ENCODE measurements at places on chromosomes 6 and 20. TPM values are rescaled to one million over a fixed set of nuclear protein-coding genes. Genes with fewer than 3 reads are reported as not detected.

DNA sequence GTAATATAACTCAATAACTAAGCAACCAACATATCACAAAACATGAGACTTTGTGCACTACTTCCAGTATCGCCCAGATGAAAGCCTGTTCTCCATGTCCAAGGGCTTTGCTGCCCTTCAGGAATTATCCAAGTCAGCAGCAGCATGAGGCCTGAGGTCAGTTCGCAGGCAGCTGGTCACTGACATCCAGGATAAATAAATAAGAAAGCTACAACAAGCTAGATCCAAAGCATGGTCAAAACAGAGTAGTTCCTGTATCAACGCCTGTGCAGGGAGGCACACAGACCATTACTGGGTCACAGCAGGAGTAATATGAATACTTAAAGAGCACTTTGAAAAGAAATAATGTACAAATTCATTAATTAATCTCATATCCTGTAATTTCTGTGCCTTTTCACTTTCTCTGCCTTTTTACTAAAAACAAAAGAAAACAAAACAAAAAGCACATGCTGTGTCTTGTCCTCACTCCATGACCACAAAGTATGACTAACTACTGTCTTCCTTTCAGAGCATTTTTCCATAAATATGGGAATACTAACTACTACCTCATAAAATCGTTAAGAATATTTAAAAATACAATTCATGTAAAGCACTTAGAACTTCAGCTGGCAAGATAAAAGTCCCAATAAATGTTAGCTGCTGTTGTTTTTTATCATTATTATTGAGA, 374.9 kb upstream of the IRAK1BP1 start:
- DNase-seq = no peak

DNA sequence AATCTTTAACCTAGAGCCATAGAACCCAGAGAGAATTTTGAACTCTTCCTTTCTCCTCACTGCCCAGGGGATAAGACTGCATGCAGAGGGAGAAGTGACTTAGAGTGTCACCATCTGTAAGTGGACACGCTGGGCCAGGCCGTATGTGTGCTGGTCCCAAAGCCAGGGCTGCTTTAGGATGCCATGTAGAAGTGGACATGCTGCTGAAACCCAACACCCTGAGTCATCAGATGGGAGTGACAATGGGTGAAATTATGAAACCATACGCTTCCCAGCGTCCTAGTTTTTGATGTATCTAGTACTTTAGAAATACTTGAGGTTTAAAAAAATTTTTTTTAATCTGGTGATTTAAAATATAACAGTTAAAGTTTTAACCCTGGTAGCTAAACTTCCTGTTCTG, 191.1 kb downstream of the FNDC1 start:
- DNase-seq = no peak

DNA sequence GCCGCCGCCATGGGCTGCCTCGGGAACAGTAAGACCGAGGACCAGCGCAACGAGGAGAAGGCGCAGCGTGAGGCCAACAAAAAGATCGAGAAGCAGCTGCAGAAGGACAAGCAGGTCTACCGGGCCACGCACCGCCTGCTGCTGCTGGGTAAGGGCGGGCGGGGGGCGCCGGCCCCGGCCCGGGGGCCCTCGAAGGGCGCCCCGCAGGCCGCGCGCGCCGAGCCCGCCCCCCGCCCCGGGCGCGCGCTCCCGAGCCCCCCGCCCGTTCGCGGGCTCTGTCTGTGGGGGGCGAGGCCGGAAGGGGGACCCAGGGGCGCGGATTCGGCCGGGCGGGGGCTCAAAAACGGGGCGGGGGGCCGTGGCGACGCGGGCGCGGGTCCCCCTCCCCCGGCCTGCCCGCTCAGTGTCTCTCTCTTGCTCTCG, 39.2 kb downstream of the GNAS start:
- DNase-seq = peak; percentile 13

DNA sequence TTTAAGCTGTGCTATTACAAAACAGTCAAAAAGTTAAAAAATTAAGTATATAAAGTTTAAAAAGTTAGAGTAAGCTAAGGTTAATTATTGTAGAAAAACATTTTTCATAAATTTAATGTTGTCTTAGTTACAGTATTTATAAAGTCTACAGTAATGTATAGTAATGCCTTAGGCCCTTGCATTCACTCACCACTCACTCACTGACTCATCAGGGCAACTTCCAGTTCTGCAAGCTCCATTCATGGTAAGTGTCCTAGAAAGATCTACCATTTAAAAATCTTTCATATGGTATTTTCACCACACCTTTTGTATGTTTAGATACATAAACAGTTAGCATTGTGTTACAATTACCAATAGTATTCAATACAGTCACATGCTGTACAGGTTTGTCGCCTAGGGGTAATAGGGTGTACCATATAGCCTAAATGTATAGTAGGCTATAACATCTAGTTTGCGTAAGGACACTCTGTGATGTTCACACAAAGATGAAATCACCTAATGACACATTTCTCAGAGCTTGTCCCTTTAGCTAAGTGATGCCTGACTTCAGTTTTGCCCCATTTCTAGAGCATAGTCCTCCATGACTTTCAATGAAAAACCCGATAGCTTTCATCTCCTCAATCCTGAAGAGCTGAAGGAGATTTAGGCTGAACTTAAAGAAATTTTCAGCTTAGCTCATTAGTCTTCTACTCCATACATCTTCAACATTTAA, 14.9 kb upstream of the HLA-DRA start:
- no peak for DNase-seq

SASH1 gene
- 19.9 TPM for total RNA-seq

GRCh38 chr20:20391766-20392165, 23.9 kb downstream of the INSM1 start:
- no peak for DNase-seq

- no peak for DNase-seq
Measured at GRCh38 chr6:16388488-16388887, 150.1 kb downstream of the GMPR start.

BTN1A1 gene
- not detected for total RNA-seq

PRPH2 gene
- total RNA-seq = not detected
